Body of pancreas (tissue), 4 donors: ENCODE measurements at places on chromosomes 6 and 20. TPM values are rescaled to one million over a fixed set of nuclear protein-coding genes. Genes with fewer than 3 reads are reported as not detected.
A peak's percentile ranks its signal among the peaks of the same experiment; 100 is the strongest.

- no peaks in the 10 kb centered on the region for H3K27me3 ChIP-seq
- H3K36me3 ChIP-seq, result no peaks in the 10 kb centered on the region
- no peaks in the 10 kb centered on the region for H3K4me1 ChIP-seq
- no peak overlapping the region for H3K27ac ChIP-seq
- no peak for DNase-seq
These were observed 69.4 kb downstream of the CDH4 start for GRCh38 chr20:61321481-61321880.

SMLR1 gene
- 0.52 TPM for total RNA-seq

LY6G5B gene
- 8.3 TPM for total RNA-seq

- no peak overlapping the region for H3K4me3 ChIP-seq
- no peaks in the 10 kb centered on the region for H3K27me3 ChIP-seq
- H3K36me3 ChIP-seq, result no peaks in the 10 kb centered on the region
These were observed 288.5 kb upstream of the STXBP5 start for GRCh38 chr6:146915671-146916127.

GRCh38 chr6:82492134-82492533 lies 128.5 kb downstream of the TPBG start:
- no peak for DNase-seq
- no peaks in the 10 kb centered on the region for H3K4me1 ChIP-seq
- no peak overlapping the region for H3K27ac ChIP-seq
- H3K27me3 ChIP-seq, result no peaks in the 10 kb centered on the region
- no peak overlapping the region for H3K4me3 ChIP-seq
- H3K36me3 ChIP-seq, result no peaks in the 10 kb centered on the region

- H3K27me3 ChIP-seq, result no peaks in the 10 kb centered on the region
- no peak overlapping the region for H3K4me3 ChIP-seq
- H3K4me1 ChIP-seq, result peaks cover 33% of the 10 kb centered on the region
- H3K36me3 ChIP-seq, result no peaks in the 10 kb centered on the region
These were observed 1.5 kb upstream of the PYGB start for GRCh38 chr20:25246182-25246999.

GRCh38 chr6:39956936-39957335 lies 22.7 kb upstream of the MOCS1 start:
- no peaks in the 10 kb centered on the region for H3K36me3 ChIP-seq
- no peak for DNase-seq
- no peak overlapping the region for H3K4me3 ChIP-seq
- no peaks in the 10 kb centered on the region for H3K27me3 ChIP-seq

C6orf62 gene
- total RNA-seq, result 46.5 TPM

GRCh38 chr6:143963158-143963919 lies 44.7 kb downstream of the PLAGL1 start:
- H3K27me3 ChIP-seq, result no peaks in the 10 kb centered on the region
- H3K36me3 ChIP-seq, result no peaks in the 10 kb centered on the region
- no peak for DNase-seq
- no peaks in the 10 kb centered on the region for H3K4me1 ChIP-seq

DNA sequence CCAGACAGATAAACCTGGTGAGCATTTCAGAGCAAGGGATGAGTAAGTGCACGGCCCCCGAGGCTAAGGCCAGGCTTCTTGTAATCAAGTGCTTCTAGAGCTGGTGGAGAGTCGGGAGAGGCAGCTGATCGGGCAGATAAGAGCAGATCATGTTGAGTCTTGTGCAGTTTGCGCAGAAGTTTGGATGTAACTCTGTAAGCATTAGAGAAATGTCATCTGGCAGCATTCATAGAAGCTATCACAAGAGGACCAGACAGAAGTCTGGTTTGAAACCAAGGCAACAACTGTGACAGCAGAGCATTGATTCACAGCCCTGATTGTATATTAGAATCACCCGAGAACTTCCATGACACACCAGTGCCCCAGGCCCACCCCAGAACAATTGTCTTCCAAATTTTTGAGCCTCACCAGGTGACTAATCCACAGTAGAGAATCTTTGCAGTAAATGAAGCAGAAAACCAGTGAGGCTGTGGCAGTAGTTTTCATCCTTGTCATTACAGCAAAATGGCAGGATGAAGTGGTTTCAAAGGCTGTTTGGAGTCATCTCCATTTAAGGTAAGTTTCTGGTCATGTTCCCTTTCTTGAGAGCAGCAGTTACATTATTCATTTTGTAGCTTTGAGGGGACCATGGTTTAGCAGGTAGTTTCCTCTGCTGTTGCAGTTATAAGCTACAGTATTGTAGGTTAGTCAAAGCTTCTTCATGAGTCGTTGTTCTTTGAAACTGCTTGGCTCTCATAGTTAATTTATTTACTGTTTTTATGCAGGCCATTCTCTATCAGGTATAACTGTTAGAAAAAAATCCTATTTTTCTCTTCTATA lies 84.1 kb downstream of the RNF217 start:
- no peaks in the 10 kb centered on the region for H3K4me1 ChIP-seq
- H3K36me3 ChIP-seq, result no peaks in the 10 kb centered on the region
- DNase-seq, result no peak
- H3K4me3 ChIP-seq, result no peak overlapping the region
- no peak overlapping the region for H3K27ac ChIP-seq
- H3K27me3 ChIP-seq, result no peaks in the 10 kb centered on the region

- no peaks in the 10 kb centered on the region for H3K27me3 ChIP-seq
- no peak for DNase-seq
- peaks cover 15% of the 10 kb centered on the region for H3K4me1 ChIP-seq
- no peaks in the 10 kb centered on the region for H3K36me3 ChIP-seq
These were observed 8.5 kb upstream of the MRPS10 start for GRCh38 chr6:42226161-42226611.

DNA sequence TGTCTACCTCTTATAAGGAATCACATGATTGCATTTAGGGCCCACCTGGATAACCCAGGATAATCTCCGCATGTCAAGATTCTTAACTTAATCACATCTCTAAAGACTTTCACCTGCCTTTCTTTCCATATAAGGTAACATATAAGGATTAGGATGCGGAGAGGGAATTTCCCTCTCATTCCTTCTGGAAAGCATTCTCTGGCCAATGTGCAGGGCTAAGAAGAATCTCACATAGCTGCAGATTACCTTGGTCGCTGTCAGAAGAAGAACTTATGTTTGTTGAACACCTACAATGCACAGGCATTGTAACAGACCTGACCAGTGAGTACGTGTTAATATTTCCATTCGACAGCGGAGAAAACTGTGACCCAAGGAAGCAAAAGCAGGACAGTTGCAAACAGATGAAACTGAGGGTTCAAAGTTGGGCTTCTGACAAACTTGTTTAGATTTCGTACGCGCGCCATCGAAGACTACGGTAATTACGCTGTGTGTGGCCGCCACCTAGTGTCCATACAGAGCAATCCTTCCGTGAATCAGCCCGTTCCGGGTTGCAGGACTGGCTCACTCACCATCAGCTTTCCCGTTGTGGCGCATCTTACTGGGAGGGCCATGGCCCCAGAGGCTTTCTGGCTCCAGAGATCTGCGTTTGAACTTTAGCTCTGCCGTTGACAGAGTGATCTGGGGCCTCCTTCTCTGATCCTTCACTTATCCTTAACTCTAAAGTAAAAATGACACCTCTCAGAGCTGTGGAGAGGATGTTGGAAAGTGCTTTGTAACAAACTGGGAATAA lies 9.5 kb downstream of the C20orf202 start:
- H3K27me3 ChIP-seq, result peaks cover 3% of the 10 kb centered on the region
- H3K4me1 ChIP-seq, result no peaks in the 10 kb centered on the region
- no peaks in the 10 kb centered on the region for H3K36me3 ChIP-seq
- H3K27ac ChIP-seq, result no peak overlapping the region
- peak; percentile 70 for DNase-seq

GRCh38 chr6:155687645-155688044 lies 232.0 kb upstream of the NOX3 start:
- H3K4me3 ChIP-seq, result no peak overlapping the region
- H3K4me1 ChIP-seq, result no peaks in the 10 kb centered on the region
- DNase-seq, result no peak
- H3K36me3 ChIP-seq, result no peaks in the 10 kb centered on the region

DEFB124 gene
- total RNA-seq, result not detected

DNA sequence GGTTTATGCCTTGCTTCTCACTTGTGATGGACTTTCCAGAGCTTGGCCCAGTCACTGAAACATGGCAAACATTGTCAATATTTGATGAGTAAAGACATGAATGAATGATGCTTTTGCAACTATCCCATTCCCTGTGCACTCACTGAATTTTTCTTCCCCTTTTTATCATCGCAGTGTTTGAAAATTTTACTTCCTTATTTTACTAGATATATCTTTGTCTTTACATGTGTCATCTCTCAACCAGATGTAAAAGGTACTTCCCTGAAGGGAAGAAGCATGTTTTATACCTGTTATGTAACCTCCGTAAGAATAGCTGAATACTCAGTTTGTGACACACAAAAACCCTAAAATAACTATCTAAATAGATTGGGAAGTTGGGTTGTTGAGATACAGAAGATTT lies 544.7 kb upstream of the FLRT3 start:
- H3K36me3 ChIP-seq, result no peaks in the 10 kb centered on the region
- no peak overlapping the region for H3K27ac ChIP-seq

GRCh38 chr6:155472886-155473285 lies 17.2 kb upstream of the NOX3 start:
- H3K27ac ChIP-seq, result no peak overlapping the region
- no peak overlapping the region for H3K4me3 ChIP-seq
- no peaks in the 10 kb centered on the region for H3K36me3 ChIP-seq
- no peaks in the 10 kb centered on the region for H3K27me3 ChIP-seq
- H3K4me1 ChIP-seq, result no peaks in the 10 kb centered on the region

DNA sequence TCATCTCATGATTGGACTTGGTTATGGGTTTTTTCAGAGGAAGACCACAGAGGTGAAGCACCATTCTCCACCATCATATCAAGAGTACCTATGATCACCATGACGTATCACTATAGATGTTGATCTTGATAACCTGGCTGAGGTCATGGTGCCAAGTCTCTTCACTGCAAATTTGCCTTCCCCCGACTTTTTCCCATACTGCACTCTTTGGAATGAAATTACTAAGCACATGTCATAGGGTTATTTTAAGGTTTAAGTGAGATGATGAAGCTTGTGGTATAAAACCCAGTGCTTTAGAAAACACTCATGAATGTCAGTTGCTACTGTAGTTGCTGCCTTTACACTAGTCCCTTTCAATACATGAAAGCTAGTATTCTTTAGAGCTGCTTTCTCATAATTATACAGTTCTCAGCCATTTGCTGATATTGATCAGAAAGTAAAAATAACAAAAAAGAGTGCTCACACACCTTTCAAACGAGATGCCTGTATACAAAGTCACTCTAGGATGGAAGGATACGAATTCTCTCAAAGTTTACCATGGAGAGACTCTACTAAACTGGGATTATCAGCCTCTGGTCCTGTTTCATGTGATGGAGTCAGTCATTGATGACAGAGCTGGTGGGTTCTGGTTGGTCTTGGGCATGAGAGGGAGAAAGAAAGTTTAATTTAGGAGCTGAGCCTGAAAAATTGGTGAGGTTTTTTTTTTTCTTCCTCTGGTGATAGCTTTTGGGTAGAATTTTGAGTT lies 228.1 kb downstream of the PRL start:
- no peak overlapping the region for H3K4me3 ChIP-seq
- no peak for DNase-seq
- no peaks in the 10 kb centered on the region for H3K36me3 ChIP-seq

- H3K4me1 ChIP-seq, result no peaks in the 10 kb centered on the region
- DNase-seq, result no peak
- no peak overlapping the region for H3K4me3 ChIP-seq
- no peaks in the 10 kb centered on the region for H3K36me3 ChIP-seq
These were observed 265.4 kb upstream of the RNF24 start for GRCh38 chr20:4280731-4281130.

GRCh38 chr6:30670760-30671527 lies 1.9 kb downstream of the DHX16 start:
- H3K27ac ChIP-seq, result no peak overlapping the region
- no peaks in the 10 kb centered on the region for H3K36me3 ChIP-seq
- DNase-seq, result no peak
- peaks cover 16% of the 10 kb centered on the region for H3K4me1 ChIP-seq
- no peaks in the 10 kb centered on the region for H3K27me3 ChIP-seq
- no peak overlapping the region for H3K4me3 ChIP-seq

DNA sequence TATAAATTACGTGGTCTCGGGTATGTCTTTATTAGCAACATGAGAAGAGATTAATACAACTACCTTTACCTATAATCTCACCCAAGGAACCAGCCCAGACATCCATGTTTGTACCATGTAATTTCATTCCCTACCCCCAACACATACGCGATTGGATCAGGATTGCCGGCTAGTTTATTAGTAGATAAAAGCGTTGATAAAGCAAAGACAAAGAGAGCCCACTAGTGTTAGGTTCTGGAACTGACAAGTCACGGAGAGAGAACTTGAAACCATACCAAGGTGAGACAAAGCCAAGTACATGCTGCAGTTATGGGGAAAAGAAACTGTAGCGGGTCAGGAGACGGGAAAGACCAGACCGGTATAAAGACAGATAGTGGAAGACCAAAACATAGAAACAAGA lies 37.4 kb upstream of the FAM135A start:
- H3K27ac ChIP-seq, result no peak overlapping the region
- no peaks in the 10 kb centered on the region for H3K27me3 ChIP-seq
- H3K4me3 ChIP-seq, result no peak overlapping the region
- no peaks in the 10 kb centered on the region for H3K36me3 ChIP-seq
- DNase-seq, result no peak

ISM1 gene
- total RNA-seq, result 2.6 TPM

GRCh38 chr6:161644521-161644920 lies 370.7 kb upstream of the AGPAT4 start:
- no peaks in the 10 kb centered on the region for H3K27me3 ChIP-seq
- H3K4me1 ChIP-seq, result no peaks in the 10 kb centered on the region
- no peaks in the 10 kb centered on the region for H3K36me3 ChIP-seq
- H3K27ac ChIP-seq, result no peak overlapping the region
- DNase-seq, result no peak
- H3K4me3 ChIP-seq, result no peak overlapping the region

DNA sequence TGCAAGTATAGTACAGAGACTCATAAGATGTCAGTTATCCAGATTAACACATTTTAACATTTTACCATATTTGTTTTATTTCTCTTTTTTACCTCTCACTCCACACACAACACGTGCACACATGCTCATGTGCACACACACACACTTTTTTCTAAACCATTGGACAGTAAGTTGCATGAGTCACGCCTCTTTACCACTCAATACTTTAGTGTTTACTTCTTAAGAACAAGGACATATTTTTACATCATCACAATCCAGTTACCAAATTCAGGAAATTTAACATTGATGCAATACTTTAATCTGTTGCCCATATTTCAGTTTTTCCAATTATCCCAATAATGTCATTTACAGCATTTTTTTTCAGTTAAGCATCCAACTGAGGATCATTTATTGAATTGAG lies 109.0 kb downstream of the RIN2 start:
- no peak overlapping the region for H3K4me3 ChIP-seq
- no peak for DNase-seq
- no peaks in the 10 kb centered on the region for H3K36me3 ChIP-seq
- no peak overlapping the region for H3K27ac ChIP-seq
